ENCODE measurements at places on chromosomes 7 and 10. TPM values are rescaled to one million over a fixed set of nuclear protein-coding genes. Genes with fewer than 3 reads are reported as not detected.

DNA sequence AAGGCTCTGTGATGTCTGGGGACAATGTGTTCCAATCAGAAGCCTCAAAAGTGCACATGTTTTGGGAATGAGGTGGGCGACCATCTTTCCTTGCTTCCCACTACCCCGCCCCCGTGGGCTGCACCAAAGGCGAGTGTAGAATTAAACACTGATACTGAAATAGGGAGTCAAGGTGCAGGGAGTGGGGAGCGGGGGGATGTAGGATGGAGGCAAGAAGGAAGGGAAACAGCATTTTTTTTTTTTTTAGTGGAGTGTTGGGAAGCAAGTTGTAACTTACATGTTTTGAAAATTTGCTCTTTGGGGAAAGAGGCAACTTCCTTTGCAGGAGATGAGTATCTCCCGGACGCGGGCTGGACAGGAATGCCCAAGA, 484 bp upstream of the DLX5 start:
- H3K27ac ChIP-seq, result no peak overlapping the region
- H3K4me3 ChIP-seq, result no peak overlapping the region
- no peak for DNase-seq

DNA sequence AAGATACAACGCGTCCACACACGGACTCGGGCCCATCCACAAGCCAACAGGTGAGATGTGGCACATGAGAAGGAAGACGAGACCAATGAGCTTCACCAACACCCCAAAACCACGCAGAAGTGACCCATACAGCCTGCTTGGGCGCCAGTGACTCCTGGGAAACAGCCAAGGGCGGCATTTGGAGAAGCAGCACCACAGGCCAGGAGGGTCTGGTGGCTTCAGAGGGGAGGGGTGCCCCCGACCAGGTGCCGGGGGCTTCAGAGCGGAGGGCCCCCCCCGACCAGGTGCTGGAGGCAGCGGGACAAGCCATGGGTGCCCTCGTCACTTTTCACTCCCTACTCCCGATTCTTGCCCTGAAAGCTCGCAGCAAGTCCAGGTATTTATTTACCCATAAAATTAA, 140.1 kb downstream of the DIP2C start:
- no peak for DNase-seq
- no peaks in the 10 kb centered on the region for H3K36me3 ChIP-seq
- H3K4me1 ChIP-seq, result no peaks in the 10 kb centered on the region
- H3K27ac ChIP-seq, result no peak overlapping the region
- peaks cover 33% of the 10 kb centered on the region for H3K27me3 ChIP-seq
- no peak overlapping the region for H3K4me3 ChIP-seq

DNA sequence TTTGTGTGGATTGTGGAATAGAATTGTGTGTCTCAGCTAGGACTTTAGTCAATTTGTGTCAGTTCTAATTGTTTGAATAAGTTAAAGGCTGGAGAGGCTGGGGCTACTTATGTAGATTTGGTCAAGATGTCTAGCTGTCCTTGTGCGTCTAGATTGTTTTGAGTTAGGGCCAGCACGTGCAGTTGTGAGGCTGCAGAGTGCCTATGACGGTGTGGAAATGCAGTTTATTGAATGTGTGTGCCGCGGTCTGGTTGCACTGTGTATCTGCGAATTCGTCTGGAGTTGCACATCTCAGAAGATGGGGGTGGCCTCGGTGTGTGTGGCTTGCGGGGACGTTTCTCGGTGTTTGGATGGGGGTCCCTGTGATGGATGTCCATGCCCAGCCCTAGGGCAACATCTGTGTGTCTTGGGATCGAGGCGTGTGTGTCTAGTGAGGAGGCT, 10.2 kb downstream of the EMX2 start:
- H3K4me3 ChIP-seq, result no peak overlapping the region
- peaks cover 82% of the 10 kb centered on the region for H3K27me3 ChIP-seq
- no peaks in the 10 kb centered on the region for H3K36me3 ChIP-seq

DNA sequence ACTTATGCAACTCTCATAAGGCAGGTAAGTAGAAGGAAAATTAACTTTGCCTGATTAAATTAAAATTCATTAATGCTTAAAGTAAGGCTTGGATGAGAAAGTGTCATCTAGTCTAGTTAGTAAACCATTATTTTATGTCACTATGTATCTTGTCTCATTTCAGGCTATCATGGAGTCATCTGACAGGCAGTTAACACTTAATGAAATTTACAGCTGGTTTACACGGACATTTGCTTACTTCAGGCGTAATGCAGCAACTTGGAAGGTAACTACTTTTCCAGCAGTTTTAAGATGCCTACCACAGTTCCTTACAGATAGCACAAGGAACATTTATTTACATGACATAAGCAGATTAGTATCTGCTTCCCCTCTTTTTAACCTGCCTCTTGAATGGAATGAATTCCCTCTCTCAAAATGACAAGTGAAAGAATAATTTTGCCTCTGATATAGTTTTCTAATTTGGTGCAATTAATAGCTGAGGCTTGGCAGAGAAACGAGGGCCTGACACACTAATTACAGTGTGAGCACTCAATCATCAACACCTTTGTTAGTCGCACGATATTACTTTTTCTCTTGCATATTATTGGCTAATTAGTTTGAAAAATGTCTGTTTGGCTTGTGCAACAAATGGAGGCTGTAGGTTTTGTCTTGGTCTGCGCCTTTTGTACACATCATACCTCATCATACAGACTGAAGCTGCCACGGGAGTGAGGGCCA, 245.0 kb downstream of the FOXP2 start:
- no peaks in the 10 kb centered on the region for H3K27me3 ChIP-seq
- DNase-seq, result no peak
- no peaks in the 10 kb centered on the region for H3K4me1 ChIP-seq
- no peaks in the 10 kb centered on the region for H3K36me3 ChIP-seq

DNA sequence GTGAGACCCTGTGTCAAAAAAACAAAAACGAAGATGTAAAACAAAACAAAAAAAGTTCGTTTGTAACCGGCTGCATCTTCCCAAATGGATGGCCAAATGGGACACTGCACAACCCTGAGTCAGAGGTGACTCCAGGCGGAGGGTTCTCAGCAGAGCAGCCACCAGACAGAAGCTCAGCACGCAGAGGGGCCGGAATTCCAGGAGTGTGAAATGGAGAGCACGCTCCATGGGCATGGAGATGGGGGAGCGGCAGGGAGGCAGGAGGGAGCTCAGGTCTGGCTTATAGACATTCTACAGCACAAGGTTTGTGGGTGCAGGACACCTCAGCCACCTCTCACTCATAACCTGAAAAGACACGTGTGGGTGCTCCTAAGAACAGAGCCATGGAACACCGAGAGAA, 227.0 kb downstream of the MAD1L1 start:
- peaks cover 22% of the 10 kb centered on the region for H3K4me1 ChIP-seq
- no peak overlapping the region for H3K4me3 ChIP-seq
- no peaks in the 10 kb centered on the region for H3K36me3 ChIP-seq

DNA sequence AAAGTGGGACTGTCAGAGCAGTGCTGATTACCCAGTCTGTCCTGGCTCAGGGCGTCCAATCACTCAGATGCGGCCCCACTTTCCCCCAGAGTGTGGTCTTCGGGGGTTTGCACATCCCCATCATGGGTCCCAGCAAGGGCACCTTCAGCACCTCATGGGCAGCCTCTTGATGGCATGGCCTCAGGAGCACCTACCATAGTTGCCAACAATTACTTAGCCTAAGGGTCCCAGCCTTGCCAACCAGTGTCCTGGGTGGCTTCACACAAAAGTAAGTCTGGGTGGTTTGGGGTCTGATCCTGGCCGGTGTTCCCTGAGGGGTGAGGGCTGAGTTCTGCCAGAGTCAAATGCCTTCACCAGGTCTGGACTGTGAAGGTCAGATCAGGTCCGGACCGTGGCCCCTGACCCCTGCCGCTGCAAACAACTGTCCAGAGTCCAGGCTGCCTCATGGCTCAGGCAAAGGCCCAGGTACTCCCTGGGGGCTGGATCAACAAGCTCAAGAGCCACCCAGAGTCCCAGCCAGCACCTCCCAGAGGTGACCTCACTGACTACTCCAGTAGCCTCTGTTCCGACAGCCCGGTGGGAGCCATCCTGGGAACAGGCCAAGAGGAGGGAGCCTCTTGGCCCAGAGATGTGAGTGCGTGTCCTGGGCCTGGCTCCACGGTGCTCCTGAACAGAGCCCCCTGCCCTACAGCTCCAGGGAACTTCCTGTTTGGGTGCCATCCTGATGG, 6.2 kb upstream of the MARVELD1 start:
- no peaks in the 10 kb centered on the region for H3K36me3 ChIP-seq
- H3K27me3 ChIP-seq, result peaks cover 15% of the 10 kb centered on the region

DNA sequence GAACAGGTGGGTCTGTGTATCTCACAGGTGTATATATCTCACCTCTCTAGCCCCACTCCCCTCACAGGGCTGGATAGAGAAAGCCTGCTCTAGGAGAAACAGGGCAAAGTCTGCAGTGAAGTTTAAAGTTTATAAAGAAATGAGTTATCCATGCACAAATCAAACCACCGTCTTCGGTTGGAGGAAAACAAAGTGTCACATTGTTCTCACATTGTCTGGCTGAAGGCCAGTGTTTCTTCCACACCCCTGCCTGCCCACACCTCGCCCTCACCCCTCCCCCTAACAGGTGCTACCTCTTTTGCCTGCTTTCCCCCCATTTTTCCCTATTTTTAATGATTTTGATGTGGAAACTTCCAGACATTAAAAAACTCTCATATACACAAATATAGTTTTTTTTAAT, 25.8 kb downstream of the AQP1 start:
- no peaks in the 10 kb centered on the region for H3K4me1 ChIP-seq
- DNase-seq, result no peak
- H3K27ac ChIP-seq, result no peak overlapping the region
- H3K36me3 ChIP-seq, result no peaks in the 10 kb centered on the region
- peaks cover 24% of the 10 kb centered on the region for H3K27me3 ChIP-seq
- H3K4me3 ChIP-seq, result no peak overlapping the region

GRCh38 chr7:18530224-18531179, 35.0 kb downstream of the HDAC9 start:
- H3K36me3 ChIP-seq, result no peaks in the 10 kb centered on the region
- H3K27ac ChIP-seq, result no peak overlapping the region
- H3K4me1 ChIP-seq, result no peaks in the 10 kb centered on the region
- H3K4me3 ChIP-seq, result no peak overlapping the region
- H3K27me3 ChIP-seq, result no peaks in the 10 kb centered on the region

- no peak for DNase-seq
- no peak overlapping the region for H3K27ac ChIP-seq
- peaks cover 6% of the 10 kb centered on the region for H3K4me1 ChIP-seq
- H3K4me3 ChIP-seq, result no peak overlapping the region
Observed at GRCh38 chr10:58515291-58515941, 2.7 kb downstream of the BICC1 start.

GRCh38 chr7:128215281-128215680, 25.8 kb upstream of the LEP start:
- no peak overlapping the region for H3K4me3 ChIP-seq
- no peak overlapping the region for H3K27ac ChIP-seq
- no peak for DNase-seq
- no peaks in the 10 kb centered on the region for H3K36me3 ChIP-seq
- H3K4me1 ChIP-seq, result no peaks in the 10 kb centered on the region

DNA sequence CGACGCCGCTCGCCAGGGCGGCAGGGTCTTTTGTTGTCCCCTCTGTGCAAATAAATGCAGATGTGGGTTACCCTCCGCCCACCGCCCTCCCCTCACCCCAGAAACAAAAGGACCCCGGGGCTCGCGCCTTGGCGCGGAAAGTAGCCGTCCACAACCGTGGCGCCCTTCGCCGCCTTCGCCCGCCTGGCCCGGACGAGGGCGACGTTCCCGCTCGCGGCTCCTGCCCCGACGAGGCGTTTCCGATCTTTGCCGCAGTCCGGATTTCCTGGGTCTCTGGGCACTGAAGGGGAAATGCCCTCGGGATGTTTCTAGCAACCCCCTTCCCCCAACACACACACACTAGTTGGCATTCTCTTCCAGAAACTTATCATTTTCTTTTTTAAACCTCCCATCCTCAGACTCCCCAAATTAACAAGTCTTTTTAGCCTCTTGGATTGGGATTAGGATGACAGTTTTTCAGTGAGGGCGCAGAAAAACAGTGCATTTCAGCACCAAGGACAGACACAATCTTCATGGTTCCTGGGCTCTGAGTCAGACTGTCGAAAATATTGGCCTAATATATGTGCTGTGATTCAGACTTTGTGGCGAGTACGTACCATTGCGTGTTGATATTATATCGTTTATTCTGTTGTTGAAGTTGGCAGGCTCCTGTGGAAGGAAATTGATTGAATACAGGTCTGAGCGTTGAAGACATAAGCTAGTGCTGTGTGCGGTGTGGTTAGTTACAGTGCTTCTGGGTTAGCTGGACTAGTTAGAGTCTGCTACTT, 771 bp downstream of the PHYHIPL start:
- no peaks in the 10 kb centered on the region for H3K4me1 ChIP-seq
- no peak overlapping the region for H3K4me3 ChIP-seq
- H3K27me3 ChIP-seq, result peaks cover 27% of the 10 kb centered on the region
- no peak for DNase-seq
- H3K27ac ChIP-seq, result no peak overlapping the region
- no peaks in the 10 kb centered on the region for H3K36me3 ChIP-seq

GRCh38 chr7:27617651-27618381, 44.9 kb downstream of the HIBADH start:
- H3K27me3 ChIP-seq, result no peaks in the 10 kb centered on the region
- no peak overlapping the region for H3K4me3 ChIP-seq
- no peaks in the 10 kb centered on the region for H3K4me1 ChIP-seq
- peaks cover 66% of the 10 kb centered on the region for H3K36me3 ChIP-seq
- DNase-seq, result no peak
- no peak overlapping the region for H3K27ac ChIP-seq

- no peak overlapping the region for H3K4me3 ChIP-seq
- H3K36me3 ChIP-seq, result no peaks in the 10 kb centered on the region
- no peak for DNase-seq
- no peaks in the 10 kb centered on the region for H3K4me1 ChIP-seq
Observed at GRCh38 chr7:31494421-31494820, 19.5 kb upstream of the ITPRID1 start.

GRCh38 chr7:140317597-140317996, 80.7 kb downstream of the SLC37A3 start:
- H3K27me3 ChIP-seq, result no peaks in the 10 kb centered on the region
- H3K4me3 ChIP-seq, result no peak overlapping the region
- no peak overlapping the region for H3K27ac ChIP-seq
- peaks cover 3% of the 10 kb centered on the region for H3K36me3 ChIP-seq
- no peak for DNase-seq

GRCh38 chr10:114276671-114277070, 37.6 kb downstream of the VWA2 start:
- H3K4me3 ChIP-seq, result no peak overlapping the region
- no peaks in the 10 kb centered on the region for H3K4me1 ChIP-seq
- H3K27me3 ChIP-seq, result peaks cover 18% of the 10 kb centered on the region
- H3K27ac ChIP-seq, result no peak overlapping the region
- H3K36me3 ChIP-seq, result no peaks in the 10 kb centered on the region

GRCh38 chr7:17942231-17942630, 1.9 kb upstream of the SNX13 start:
- H3K4me1 ChIP-seq, result peaks cover 46% of the 10 kb centered on the region
- no peak for DNase-seq

Gene PILRB
- 130 TPM for total RNA-seq

Gene STRIP2
- total RNA-seq, result not detected

Gene TMEM225B
- total RNA-seq, result 2.5 TPM

Gene LBX1
- not detected for total RNA-seq

Gene CYP3A4
- total RNA-seq, result not detected

Gene APBB1IP
- total RNA-seq, result 102 TPM

Gene MET
- total RNA-seq, result not detected

Gene FKBP14
- total RNA-seq, result 5.7 TPM

Gene BCCIP
- total RNA-seq, result 54.9 TPM

Gene LIPK
- not detected for total RNA-seq

Gene PDK4
- 1.7 TPM for total RNA-seq

Gene BAMBI
- not detected for total RNA-seq

Gene EEPD1
- total RNA-seq, result 0.86 TPM

Data from naive thymus-derived CD8-positive, alpha-beta T cell (primary cell).